Urinary bladder (tissue), 4 donors: ENCODE measurements at places on chromosomes 4 and X.

DNA sequence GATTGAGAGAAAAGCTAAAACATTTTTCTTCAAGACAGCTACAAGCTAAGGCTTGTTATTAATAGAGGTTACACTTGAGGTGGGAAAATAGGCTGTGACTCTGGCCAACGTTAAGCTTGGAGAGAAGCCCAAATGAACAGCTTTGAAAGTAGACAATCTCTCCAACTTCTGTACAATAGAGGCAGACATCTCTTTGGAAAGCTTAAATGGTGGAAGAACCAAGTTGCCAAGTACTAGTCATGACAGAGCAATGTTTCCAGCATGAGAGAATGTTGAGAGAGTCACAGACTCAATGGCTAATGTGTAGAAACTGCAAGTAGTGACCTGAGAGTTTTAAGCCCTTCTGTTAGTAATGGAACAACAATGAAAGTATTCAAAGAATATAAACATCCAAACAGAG is 298.1 kb downstream of the INPP4B start:
- no peak for DNase-seq

DNA sequence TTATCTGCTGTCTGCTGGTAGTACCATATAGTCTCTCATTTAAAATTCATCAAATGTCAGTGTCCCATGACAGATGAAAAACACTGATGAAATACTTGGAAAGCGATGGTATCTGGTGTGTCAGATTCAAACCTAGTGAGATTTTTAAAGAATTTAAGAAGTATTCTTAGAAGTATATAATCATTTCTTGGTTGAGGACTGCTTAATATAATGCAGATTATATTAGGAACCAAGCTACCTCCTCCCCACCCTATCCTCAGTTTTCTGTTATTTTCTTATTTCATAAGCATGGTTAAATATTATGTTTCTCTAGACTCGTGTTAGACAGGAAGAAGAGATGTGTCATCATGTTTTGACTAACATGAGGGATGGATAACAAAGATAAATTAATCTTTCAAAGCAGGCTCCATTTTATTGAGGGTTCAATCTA is 118.5 kb downstream of the GLUD2 start:
- no peak for DNase-seq

- no peak for DNase-seq
Observed at GRCh38 chr4:150679018-150679764, 97.2 kb downstream of the MAB21L2 start.

DNA sequence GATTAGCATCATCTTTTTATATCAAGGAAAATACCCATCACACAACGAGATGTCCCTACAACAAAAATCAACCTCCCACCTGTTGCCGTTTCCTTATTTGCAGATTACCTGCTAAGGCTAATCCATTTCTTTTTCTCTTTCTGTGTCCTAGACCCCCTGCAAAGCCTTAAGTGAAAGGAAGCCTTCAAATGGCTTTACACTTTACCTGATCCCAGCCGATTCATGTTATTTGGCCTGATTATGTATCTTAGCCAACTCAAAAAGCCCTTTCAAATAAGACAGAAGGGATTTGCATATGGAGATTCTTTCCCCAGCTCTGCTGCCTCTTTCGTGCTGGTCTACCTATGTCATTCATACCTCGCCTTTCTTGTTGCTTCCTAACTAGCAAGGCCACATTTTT is 14.4 kb downstream of the ABCG2 start:
- DNase-seq = no peak

DNA sequence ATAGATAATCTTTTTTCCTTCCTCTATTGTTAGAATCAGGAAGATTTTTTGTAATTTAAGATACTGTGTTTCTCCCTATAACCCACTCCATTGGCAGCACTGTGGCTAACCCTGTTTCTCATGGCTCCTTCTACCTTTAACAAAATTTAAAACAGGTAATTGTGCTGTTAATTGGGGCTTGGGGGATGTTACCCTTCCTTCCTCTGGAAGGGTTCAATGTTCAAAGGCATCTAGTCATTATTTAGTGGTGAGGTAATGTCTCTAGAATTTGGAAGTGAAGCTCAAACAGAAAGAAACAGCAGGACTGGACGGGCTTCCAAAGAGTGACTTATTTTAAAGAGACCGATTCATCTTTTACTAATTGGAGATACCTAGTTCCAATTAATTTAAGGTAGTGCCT is 166.4 kb downstream of the TRIML1 start:
- DNase-seq = no peak
